ENCODE measurements at places on chromosomes 1 and 21. TPM values are rescaled to one million over a fixed set of nuclear protein-coding genes. Genes with fewer than 3 reads are reported as not detected.

Gene PRKCZ
- total RNA-seq, result 37.0 TPM

Gene CLEC20A
- not detected for total RNA-seq

Gene HSD3B2
- total RNA-seq, result not detected

Gene NBPF6
- not detected for total RNA-seq

Gene CYP4Z1
- not detected for total RNA-seq

Gene ZNF648
- 1.0 TPM for total RNA-seq

Gene C1orf87
- not detected for total RNA-seq

Gene PTPN22
- not detected for total RNA-seq
